Globus pallidus (tissue), 1 donor: ENCODE measurements at places on chromosomes 2 and 18.

GRCh38 chr2:169073211-169073962 lies 4.0 kb downstream of the DHRS9 start:
- DNase-seq = no peak

GRCh38 chr2:41871080-41871479 lies 176.7 kb upstream of the PKDCC start:
- no peak for DNase-seq

DNA sequence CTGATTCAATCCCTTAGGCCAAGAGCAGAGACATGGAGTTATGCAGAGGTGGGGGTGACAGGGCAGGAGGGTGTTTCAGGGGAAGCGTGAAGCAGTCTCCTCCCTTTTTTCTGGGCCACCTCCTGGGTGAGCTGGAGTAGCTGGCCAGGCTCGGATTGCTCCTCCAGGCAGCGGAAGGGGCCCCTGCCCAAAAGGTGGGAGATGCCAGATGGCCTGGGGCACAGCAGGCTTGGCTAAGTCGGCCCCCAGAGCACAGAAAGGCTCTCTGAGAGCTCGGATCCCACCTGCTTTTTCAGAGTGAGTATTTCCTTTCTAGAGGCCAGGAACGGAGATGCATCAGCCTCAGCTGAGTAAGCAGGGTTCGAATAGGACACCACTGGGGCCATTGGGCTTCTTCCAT lies 196.9 kb downstream of the ANKRD30B start:
- no peak for DNase-seq

- no peak for DNase-seq
These were observed 249.9 kb downstream of the DYSF start for GRCh38 chr2:71702971-71703898.

- no peak for DNase-seq
These were observed 2.7 kb downstream of the AAMP start for GRCh38 chr2:218267259-218267658.

DNA sequence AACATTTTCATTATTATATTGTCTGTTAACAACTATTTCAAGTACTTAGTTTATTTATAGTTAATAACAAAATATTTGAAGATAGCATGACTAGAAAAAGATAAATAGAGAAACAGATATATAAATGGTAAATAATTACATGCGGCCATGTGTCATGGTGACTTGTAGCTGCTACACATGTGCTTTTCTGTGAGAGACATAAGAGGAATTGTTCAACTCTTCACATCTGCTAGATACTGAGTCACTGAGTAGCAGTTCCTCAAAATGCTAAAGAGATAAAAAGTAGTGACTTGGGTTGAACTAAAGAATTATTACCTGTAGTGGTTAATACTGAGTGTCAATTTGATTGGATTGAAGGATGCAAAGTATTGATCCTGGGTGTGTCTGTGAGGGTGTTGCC lies 37.5 kb upstream of the SCN9A start:
- no peak for DNase-seq
